ENCODE measurements at places on chromosomes 3 and 15.

GRCh38 chr3:105791919-105792786 lies 76.7 kb downstream of the CBLB start:
- peak; percentile 42 for DNase-seq

DNA sequence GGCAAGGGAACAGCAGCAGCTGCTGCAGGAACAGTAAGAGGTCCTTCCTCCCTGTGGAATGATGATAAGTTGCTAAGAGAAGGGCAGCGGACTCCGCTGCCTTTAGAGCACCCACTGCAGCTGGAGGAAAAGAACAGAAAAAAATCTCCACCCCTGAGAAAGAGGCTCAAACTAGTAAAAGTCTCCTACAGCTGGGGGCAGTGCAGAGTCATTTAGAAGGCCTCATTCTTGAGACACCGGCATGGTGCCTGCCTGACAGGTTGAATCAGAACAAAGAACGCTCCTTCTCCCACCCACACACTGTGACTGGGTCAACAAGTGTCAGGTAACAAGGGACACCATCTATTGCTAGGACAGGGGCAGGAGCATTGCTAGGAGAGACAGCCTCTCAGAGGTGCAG lies 188.4 kb downstream of the ABHD5 start:
- DNase-seq, result no peak

DNA sequence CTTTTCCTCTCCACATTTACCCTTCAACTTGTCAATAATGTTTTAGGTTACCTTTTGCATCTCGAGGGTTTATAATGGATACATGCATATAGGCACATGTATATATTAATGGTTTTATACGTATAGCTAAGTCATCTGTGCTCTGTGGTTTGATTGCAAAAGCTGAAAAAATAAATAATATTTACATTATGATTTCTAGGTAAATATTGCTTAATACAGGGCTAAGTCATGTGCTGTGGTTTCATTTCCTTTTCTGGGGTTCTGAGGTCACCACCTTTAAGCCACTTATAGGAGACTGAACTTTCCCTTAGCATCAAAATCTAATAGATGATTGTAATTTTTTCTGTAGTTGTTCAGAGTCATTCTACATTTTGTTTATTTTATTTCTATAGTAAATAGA lies 33.1 kb downstream of the LPP start:
- no peak for DNase-seq

- DNase-seq, result no peak
Measured at GRCh38 chr3:159664006-159664405, 324.6 kb upstream of the IL12A start.
